Renal pelvis (tissue), 12 donors: ENCODE measurements at places on chromosomes 16 and 17. TPM values are rescaled to one million over a fixed set of nuclear protein-coding genes. Genes with fewer than 3 reads are reported as not detected.
A peak's percentile ranks its signal among the peaks of the same experiment; 100 is the strongest.

TCAP gene
- polyA plus RNA-seq: 1.9 TPM

- DNase-seq: no peak
These were observed 110.4 kb downstream of the PITPNC1 start for GRCh38 chr17:67487506-67487905.

DNA sequence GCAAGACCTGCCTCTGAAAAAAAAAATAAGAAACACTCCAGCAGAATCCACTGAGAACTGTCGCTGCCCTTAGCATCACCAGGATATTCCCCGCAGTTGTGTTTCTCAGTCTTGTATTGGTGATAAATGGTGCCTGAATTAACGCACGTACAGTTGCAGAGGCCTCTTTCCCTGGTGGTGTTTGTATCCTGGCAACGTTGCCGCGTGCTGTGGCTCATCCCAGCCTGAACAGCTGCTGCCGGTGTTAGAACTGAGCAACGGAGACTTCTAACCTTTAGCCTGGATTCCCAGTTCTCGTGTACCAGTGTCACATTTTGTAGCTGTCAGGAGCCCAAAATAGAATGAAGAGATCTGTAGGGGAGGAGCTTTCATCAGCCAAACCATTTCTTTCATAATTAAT, 4.8 kb downstream of the MLYCD start:
- DNase-seq: peak; percentile 39

DNA sequence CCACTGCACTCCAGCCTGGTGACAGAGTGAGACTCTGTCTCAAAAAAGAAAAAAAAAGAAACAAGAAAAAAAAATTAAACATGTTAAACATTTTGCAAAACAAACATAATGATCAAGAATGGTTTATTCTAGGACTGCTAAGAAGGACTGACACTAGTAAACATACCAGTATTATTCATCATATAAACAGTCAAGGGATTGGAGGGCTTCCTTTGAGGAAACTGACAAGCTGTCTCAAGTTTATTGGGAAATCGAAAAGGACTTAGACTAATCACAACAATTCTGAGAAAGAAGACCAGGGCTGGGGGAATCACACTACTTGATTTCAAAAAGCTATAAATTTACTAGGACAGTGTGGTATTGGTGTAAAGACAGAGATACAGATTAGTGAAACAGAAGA, 75.5 kb downstream of the MYH10 start:
- no peak for DNase-seq

DNA sequence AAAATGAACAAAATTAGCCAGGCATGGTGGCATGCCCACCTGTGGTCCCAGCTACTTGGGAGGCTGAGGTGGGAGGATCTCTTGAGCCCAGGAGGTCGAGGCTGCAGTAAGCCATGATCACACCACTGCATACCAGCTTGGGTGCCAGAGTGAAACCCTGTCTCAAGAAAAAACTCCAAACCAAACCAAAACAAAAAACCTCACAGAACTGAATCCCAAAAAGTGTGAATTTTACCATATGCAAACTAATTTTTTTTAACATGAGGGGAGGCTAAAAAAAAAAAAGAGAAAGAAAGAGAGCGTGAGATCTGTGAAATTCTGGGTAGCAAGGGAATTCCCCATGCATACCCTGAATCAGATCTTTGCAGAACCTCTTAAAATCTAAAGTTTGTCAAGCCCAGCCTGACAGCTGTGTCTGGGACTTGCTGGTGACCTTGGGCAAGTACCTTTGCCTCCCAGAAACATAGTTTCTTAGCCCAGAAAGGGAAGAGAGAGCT, 17.1 kb upstream of the CDH1 start:
- DNase-seq: no peak

DNA sequence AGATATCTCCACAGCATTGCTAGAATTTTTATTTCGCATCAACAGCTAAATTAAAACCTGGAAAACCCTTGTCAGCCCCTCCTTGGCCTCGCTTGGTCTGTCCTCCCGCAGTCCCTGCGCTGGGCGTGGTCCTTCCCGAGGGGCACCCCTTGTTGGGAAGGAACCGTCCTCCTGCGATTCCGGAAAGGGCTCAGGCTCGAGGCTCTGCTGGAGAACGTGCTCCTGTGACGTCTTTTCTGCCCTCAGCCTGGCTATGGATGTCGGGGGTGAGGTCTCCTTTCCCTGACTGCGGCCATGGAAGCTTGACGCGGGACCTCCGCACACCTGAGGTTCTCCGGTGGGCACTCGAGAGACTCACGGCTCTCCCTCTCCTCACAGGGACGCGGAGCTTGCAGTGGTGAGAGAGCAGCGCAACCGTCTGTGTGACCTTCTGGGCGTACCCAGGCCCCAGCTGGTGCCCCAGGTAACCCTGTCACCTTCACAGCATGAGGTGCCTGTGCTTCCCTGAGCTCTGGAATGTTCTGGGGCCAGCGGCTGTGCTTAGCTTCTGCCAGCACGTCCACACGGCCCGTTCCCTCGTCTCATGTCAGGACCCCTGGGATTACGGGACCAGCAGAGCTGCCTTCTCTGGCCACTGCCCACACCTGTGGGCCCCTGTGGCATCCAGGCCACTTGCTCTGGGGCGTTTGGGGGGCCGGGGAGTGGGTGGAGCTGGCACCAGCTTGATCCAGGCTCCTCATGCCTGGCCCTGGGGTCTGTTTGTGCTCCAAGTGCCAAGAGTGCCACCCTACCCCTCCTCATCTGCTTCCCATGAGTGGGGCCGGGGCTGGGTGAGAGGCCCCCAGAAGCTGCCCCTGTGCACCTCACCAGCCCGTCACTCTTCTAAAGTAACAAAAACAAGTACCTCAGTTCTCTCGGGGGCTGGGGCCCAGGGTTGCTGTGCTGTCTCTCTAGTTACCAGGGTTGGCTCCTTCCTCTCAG, 101.5 kb upstream of the ZNF750 start:
- DNase-seq: no peak

DNA sequence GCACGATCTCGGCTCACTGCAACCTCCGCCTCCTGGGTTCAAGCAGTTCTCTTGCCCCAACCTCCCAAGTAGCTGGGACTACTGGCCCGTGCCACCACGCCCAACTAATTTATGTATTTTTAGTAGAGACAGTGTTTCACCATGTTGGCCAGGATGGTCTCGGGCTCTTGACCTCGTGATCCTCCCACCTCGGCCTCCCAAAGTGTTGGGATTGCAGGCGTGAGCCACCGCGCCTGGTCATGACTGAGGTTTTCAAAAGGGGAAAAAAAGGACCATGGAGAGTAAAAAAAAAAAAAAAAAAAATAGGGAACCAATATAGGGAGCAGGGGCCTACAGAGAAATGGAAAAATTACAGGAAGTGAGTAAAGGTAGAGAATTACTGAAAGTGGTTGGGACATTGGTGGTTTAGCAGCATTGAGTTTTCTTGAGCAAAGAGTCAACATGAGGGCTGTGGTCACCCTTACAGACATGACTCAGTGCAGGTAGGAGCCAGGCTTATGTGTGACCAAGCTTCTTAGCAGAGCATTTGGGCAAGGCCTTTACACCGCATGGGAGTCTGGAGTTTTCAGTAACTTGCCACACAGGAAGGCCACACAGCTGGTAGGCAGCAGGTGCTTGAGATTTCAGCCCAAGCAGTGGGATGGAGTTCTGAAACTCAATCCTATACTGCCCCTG, 447.3 kb downstream of the HS3ST3B1 start:
- no peak for DNase-seq
